ENCODE measurements at places on chromosomes 5 and 9. TPM values are rescaled to one million over a fixed set of nuclear protein-coding genes. Genes with fewer than 3 reads are reported as not detected.

The DMRT2 gene
- not detected for total RNA-seq

The LCN9 gene
- not detected for total RNA-seq

The SPINK7 gene
- total RNA-seq, result not detected

The CD72 gene
- 11.5 TPM for total RNA-seq

The MRPS30 gene
- total RNA-seq, result 33.0 TPM

The PFN3 gene
- total RNA-seq, result not detected

The SH3TC2 gene
- total RNA-seq, result 1.1 TPM

The KCNIP1 gene
- not detected for total RNA-seq
